GM10248 (cell line): ENCODE measurements at places on chromosomes 7 and 10.

DNA sequence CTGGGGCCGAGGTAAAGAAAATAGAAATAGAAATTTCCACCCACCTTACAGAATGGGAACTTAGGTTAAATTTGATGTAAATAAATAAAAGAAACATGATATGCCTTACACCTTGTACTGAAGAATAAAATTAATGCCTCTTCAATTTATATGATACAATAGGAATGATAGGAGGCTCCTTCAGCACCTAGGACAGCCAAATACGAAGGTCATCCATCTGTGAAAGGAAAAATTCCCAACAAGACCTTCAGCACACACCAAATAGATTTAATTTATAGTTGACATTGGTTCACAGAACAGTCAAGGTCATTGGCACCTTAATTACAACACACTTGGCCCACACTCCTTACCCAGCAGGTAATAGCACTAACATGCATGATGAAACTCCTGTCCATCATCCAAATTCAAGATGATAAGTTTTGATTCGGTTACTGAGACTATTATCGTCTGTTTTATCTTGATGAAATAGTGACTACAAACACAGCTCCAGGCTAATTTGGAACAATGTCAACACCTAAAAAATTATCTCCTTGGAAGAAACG is 250.9 kb downstream of the SNX13 start:
- no peak for DNase-seq

DNA sequence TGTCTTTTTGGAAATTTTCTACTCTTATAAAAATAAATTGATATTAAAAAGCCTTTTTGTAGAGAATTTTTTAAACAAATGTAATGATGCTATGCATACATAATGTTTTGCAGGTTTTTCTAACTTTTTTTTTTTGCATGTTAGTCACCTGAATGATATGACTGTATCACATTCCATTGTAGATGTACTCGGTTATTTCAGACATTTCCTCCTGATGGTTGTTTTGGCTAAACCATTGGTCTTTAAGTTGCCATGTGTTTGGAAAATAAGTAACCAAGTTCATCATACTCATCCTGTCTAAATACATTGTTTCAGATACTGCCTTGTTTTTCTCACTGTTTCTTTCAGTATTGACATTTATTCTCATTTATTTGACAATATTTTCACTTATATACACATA is 25.8 kb downstream of the NHLRC2 start:
- no peak for DNase-seq

DNA sequence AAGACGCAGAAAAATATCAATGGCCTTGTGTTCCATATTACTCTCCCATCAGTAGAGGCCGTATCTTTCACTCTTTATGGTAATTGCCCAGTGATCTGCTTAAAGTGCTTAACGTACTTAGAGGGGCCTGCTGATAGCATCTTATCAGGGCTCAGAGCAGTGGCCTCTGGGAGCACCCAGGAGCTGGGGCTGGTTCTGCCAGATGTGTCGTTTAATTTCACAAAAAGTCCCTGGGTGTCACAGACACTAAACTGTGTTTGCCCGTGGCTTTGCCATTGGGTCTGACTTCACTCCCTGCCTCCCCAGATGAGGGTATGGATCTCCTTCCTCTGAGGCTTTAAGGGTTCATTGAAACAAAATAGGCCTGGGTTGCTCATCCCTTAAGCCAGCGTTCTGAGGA is 435.3 kb downstream of the GATA3 start:
- DNase-seq = no peak

GRCh38 chr10:95388109-95388471 is 97.3 kb upstream of the PDLIM1 start:
- no peak for DNase-seq

DNA sequence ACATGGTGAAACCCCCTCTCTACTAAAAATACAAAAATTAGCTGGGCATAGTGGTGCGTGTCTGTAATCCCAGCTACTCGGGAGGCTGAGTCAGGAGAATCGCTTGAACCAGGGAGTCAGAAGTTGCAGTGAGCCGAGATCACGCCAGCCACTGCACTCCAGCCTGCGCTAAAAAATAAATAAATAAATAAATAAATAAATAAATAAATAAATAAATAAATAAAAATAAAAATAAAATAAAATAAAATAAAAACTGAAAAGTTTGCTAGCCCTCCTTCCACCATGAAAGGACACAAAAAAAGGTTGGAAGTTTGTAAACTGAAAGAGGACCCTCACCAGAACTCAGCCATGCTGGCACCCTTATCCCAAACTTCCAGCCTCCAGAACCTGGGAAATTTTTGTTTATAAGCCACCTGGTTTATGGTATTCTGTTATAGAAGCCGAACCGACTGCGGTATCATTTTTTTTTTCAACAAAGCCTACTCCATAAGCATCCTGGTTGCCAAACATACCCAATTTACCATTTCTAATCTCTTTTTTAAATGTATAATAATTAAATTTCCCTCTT is 448.2 kb downstream of the SEMA3D start:
- no peak for DNase-seq

- DNase-seq = no peak
These were observed 10.5 kb downstream of the ADRA2A start for GRCh38 chr10:111087331-111087756.

- DNase-seq = peak; percentile 27
These were observed 514 bp upstream of the GAD2 start for GRCh38 chr10:26215935-26216584.

GRCh38 chr10:25206693-25207414 is 32.1 kb downstream of the GPR158 start:
- DNase-seq = no peak

GRCh38 chr10:1395025-1395480 is 338.9 kb downstream of the WDR37 start:
- DNase-seq = no peak

- no peak for DNase-seq
These were observed 706.9 kb upstream of the GHITM start for GRCh38 chr10:83432261-83433045.

DNA sequence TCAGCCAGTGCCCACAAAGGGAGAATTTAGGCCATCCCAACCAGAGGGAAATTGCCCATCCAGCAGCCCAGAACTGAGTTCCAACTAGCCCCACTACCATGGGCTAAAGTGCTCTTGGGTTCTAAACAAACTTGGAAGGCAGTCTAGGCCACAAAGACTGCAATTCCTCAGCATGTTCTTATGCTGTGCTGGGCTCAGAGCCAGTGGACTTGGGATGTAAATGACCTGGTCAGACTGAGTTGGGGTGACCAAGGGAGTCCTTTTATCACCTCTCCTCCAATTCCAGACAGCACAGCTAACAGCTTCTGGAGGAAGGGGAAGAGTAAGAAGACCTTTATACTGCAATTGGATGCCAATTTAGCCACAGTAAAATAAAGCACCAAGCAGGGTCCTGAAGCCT is 607.2 kb upstream of the KCND2 start:
- DNase-seq = no peak

- peak; percentile 12 for DNase-seq
These were observed 180.6 kb downstream of the SEMA3E start for GRCh38 chr7:83468251-83468739.

DNA sequence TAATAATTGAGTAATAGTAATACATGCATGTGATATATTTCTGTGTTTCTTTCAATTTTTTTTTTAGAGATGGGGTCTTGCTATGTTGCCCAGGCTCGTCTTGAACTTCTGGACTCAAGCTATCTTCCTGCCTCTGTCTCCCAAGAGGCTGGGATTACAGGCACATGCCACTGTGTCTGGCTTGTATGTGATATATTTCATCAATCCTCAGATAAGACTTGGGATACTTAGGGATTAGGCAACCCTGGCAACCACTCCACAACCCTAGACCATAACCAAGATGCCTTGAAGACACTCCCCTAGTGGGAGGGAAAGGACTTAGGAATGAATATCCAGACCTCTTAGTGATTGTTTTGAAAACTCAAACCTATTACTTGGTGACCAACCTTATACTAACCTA is 154.8 kb downstream of the CCDC3 start:
- no peak for DNase-seq

DNA sequence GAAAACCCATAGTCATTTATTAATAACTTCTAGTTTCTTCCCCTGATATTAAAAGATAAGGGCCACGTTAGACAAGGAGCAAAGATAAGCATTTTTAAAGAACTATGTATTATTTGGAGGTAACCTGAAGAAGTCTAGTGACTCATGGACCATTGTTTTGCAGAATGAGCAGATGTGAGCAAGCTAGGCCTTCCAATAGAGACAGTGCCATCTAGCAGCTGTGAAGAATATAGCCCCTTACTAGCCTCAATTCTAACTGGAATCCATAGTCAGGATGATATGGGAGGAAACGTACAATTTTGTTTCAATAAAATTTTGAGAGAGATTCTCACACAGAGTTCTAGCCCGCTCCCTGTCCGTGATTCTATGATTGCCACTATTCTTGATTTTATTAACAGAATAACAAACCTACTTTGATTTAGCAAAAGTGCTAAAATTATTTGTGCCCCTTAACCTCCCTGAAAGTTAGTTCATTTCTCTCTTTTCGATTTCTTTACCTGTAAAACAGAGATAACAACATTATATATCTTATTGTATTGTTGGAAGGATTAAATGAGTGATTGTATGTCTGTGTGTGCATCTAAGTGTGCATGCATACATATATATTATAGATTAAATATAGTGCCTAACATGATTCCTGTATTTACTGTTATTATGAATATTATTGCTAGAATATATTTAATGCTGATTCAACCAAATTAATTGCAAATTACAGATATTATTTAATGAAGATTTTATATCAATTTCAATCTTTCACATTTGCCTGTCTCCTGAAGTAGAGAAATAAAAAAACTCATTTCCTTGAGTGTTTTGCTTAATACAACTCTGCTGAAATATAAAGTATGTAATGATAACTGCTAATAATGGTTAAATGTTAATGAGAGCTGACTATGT is 22.7 kb downstream of the FAM237B start:
- peak; percentile 28 for DNase-seq

DNA sequence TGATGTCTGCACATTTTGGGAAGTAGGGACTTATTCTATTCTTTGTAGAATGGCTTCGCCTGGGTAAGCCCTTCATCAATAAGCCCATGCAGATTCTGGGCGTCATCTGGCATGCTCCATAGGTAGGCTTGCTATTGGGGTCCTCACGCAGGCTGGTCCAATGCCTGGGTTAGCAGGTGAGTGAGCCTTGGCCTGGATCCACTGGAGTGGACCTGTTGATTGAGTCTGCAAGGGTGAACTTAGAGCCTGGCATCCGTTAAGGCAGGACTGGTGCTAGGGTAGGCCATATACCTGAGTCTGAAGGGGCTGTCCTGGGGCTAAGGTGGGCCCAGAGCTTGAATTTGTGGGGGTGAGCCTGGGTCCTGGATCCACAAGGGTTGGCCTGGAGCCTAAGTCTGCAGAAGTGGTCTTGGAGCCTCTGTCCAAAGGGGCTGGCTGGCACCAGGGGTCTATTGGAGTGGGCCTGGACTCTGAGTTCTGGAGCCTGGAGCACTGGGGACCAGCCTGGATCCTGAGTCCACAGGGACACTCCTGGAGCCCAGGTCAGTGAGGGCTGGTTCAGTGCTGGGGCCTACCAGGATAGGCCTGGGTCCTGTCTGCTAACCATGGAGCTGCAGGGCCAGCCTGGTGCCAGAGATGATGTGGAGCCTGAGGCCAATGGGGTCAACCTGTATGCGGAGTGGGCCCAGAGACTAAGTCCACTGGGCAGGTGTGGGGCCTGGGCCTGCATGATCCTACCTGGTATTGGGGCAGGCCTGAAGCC is 297.7 kb downstream of the PTPRN2 start:
- DNase-seq = no peak

- DNase-seq = peak; percentile 20
These were observed 650.5 kb upstream of the SORCS1 start for GRCh38 chr10:107814865-107815487.

DNA sequence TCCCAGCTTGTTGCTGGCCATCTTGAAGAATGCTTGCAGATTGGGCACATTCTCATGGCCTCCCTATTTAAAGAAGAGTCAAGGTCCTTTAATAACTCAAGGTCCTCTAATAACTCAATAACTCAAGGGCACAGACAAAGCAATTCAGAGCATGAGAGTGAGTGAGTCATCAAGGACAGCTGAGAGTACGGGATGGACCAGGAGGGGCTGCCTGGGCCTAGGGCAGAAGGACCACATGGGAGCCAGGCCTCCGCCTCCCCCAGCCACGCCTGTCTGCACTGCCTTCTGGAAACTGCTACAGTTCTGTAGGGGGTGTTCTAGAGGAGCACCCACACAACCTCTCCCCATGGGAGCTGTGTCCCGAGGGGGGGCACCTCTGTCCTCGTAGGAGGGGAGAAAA is 48.9 kb downstream of the ZNF503 start:
- no peak for DNase-seq

DNA sequence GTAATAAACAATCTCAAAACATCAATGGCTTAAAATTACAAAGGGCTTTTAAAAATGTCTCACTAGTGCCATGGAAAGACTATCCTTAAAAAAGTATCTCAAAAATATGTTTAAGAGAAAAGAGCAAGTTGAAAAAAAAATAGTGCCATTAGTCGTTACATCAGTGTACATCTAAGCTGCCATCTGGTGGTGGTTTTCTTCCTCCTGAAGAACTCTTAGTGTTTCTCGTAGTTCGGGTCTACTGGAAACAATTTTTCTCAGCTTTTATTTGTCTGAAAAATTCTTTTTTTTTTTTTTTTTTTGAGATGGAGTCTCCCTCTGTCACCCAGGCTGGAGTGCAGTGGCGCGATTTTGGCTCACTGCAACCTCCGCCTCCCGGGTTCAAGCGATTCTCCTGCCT is 5.9 kb upstream of the GARIN1A start:
- no peak for DNase-seq

GRCh38 chr10:13614530-13615332 is 28.0 kb downstream of the PRPF18 start:
- no peak for DNase-seq

- peak; percentile 61 for DNase-seq
These were observed 61.4 kb upstream of the GPR158 start for GRCh38 chr10:25113191-25114035.

DNA sequence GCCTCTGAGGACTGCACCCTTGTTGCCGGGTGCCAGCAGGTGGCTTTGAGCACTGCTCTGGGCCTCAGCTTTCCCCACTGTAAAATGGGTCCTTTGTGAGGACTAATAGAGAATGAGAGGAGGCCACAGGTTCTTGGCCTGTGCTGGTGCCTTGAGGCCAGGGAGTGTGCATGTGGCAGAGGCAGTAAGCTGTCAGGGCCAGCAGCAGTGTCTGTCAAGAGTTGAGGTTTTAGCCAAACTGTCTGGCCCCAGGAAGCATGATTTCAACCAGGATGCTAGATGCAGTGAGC is 13.5 kb downstream of the NACAD start:
- DNase-seq = no peak

GRCh38 chr7:79037001-79037400 is 416.5 kb downstream of the MAGI2 start:
- no peak for DNase-seq

DNA sequence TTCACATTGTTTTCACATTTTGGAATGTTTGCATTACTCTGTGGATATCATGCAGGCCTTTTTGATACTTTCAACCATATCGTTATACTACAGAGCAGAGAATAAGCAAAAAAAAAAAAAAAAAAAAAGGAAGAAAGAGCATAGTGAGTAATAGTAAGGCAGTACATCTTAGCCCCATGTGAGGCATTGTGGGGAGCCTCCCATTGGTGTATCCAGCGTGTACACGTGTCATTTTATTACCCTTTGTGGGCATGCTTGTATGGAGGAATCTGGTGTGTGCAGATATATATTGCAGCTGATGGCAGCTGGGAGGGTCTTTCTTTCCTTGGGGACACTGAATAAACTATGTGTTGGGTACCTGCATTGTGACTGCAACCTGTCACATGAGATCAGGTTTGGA is 19.6 kb downstream of the R3HCC1L start:
- DNase-seq = no peak

GRCh38 chr10:23608926-23609325 is 170.1 kb downstream of the OTUD1 start:
- DNase-seq = no peak

GRCh38 chr10:64476506-64476905 is 955.3 kb downstream of the REEP3 start:
- no peak for DNase-seq
